ENCODE measurements at places on chromosomes 2 and 18. TPM values are rescaled to one million over a fixed set of nuclear protein-coding genes. Genes with fewer than 3 reads are reported as not detected.

Gene ADGRF3
- total RNA-seq, result not detected

Gene ZNF804A
- total RNA-seq, result 3.7 TPM

Gene RAB17
- under 0.01 TPM for total RNA-seq

Gene ZNF385B
- not detected for total RNA-seq

Gene CRIM1
- total RNA-seq, result 105 TPM

Gene IL1RL1
- total RNA-seq, result 0.17 TPM
